Fibroblast of lung (primary cell): ENCODE measurements at places on chromosomes 3 and 15. TPM values are rescaled to one million over a fixed set of nuclear protein-coding genes. Genes with fewer than 3 reads are reported as not detected.

DNA sequence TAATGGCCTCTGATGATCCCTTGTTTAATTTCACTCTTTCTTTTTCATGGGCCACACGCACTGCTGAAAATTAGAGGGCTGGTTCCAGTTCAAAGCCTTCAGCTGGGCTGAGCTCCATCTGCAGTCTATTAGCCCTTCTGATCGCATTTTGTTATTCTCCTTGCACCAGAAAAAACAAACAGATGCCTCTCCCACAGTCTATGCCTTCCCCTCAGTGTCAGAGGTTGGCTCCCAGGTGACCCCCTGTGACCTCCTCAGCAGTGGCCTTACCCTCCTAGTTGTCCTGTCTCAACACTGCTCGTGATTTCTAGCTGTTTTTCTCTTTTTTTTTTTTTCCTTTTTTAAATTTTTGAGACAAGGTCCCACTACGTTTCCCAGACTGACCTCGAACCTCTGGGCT is 77.1 kb upstream of the PRTG start:
- no peak for DNase-seq

DNA sequence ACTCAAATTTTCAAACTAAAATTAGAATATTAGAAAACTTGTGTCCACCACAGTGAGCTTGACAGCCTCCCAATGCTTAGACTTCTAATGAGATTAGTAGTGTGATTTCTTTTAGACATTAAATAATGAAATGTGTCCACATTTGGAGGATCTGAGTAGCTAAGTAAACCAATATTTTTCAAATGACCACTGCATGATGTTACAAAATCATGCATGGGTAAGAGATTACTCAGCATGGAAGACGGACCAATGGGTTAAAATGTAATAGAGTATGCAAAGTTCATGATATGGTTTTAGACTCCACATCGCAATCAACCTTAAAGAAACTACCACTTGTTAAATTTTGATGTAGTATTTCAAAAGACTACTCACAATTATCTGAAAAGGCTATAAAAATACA is 130.6 kb downstream of the IMPG2 start:
- peak; percentile 65 for DNase-seq

DNA sequence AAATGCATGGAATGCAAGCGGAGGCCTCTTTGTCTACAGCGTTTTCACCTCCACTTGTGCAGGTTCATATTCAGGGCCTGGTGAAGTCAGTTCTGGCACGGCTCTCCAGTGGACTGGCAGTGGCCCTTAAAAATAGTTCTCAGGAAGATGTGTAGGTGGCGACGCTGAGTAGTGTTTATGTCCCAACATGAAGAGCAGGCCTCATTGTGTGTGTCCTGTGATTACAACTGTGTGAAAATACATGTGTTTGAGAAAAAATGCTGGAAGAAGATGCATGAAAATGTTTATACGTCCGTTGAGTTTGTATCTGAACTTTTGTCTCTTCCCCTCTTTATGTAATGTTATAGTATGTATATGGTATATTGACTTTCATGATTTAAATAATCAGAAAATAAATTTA is 7.2 kb downstream of the LIPC start:
- peak; percentile 58 for DNase-seq

DNA sequence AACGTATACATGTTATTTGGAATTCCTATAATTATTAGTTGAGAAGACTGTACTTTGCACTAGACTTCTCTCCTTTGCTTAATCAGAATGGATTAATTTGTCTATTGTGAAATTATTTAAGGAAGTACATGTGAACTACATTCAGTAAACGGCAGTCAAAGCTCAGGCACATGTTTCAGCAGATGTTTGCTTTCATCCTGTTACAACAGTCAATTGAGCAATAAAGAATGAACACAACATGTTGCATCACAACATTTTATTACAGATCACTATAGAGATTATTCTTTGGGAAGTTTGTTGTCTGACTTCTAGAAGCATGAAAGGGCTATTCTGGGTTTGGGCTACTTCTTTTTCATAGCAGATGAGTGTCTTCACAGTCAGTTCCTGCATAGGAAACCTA is 39.2 kb downstream of the RAB27A start:
- DNase-seq, result no peak

- no peak for DNase-seq
Measured at GRCh38 chr15:29062626-29063025, 176.9 kb downstream of the APBA2 start.

DNA sequence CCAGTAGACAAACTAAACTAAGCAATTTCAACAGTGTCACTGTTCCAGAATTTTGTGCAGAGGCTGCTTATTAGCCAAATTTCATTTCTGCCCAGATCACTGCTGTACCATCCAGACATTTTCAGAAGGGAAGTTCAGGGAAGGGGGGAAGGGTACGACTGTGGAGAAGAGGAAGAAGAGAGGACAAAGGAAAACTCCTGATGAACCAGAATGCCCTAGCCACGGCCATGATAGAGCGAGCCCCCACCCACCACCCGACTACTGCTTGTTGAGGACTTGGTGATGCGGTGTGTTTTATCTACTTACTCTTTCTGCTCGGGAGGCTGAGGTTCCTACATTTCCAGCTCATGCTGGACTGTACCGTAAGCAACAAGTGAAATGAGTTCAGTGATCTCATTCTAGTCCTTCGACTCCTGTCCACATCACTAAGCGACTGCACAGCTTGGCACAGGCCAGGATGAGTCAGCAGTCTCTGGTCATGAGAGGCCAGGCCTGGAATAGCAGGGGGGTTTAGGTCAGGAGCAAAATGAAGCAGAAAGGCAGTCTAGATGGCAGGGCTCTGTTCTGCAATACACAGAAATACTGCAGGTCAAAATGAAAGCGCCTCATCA is 330.8 kb downstream of the TIGIT start:
- peak; percentile 99 for DNase-seq

DNA sequence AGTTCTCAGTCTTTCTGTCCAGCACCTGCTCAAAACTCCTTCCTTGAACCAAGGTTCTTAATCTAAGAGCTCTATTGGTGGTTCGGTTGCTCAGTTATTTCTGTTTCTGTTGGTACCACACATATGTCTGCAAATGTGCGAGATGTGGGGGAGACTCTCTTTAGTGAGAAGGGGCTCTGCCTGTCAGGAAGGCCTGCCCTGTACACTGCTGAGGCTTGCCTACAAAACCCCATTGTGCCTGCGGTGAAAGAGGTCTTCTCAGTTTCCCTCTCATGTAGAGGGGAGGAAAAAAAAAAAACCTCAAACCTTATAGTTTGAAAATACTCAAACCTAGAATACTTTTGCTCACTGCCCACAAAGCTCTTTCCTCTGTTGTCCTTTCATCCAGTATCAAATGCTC is 142.4 kb downstream of the CLSTN2 start:
- DNase-seq, result no peak

The MYD88 gene
- 10.3 and 12.1 TPM in 2 replicates for total RNA-seq

GRCh38 chr15:41779662-41780157 is 5.4 kb downstream of the MAPKBP1 start:
- no peak for DNase-seq

The GALK2 gene
- total RNA-seq, result 62.4 and 74.5 TPM in 2 replicates

DNA sequence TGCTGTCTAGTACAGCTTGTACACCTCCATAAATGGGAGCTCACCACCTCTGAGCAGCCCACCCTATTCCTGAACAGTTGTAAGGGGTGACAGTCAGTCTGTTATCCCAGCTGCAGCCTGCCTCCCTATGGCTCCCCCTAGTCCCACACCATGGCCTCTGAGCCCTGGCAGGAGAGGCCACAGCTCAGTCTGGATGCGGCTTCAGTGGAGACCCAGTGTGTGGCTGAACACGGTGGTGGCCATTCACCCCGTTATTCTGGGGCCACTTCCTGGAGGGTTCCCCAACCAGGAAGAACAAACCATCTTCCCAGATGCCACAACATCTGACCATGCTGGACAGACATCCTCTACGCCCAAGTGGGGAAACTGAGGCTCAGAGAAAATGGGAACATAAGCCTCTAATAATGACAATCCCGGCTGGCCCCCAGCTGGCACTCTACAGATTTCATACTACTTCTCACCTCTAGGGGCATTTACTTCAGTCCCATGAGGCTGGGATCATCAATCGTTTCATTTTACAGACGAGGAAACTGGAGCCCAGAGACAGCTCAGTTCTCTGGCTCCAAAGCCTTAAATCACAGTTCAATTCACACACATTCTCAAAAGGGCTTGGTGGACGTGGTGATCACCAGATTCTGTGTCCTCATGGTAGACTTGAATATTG is 9.2 kb upstream of the GRIP2 start:
- DNase-seq, result no peak

DNA sequence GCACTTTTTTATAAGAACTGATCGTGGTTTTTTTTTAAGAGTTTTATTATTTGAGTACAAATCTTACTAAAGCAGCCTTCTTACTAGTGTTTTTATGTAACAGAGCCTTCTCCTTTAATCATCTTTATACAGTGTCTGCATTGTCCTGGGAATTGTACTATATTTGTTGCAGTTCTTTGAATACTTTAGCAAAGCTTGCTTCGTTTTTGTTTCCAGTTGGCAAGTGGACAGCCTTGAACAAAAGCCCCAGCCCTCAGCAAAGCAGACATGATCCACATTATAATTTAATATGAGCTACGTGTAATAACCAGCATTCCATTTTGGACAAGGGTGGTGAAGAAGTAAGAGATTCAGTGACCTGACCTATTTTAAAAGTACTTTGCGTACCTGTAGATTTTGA is 112.2 kb upstream of the FLNB start:
- DNase-seq, result no peak

DNA sequence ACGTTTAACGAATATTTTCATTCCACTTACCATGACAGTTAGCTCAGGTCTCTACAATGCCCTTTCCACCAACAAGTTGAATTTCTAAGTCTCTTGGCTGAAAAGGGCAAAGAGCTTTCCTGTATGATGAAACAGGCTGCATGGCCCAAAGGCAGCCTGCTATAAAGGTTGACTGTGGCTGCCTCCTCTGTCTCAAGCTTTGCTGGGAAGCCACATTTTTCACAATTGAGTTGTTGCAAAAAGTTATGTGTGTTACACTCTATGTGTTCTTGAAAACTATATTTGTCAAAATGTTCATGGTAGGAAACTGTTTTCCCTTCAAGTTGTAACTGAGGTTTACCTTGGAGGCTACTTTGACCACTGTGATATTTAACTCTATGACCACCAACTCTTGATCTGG is 49.5 kb downstream of the DZIP1L start:
- no peak for DNase-seq

The KLHL18 gene
- total RNA-seq, result 15.2 and 20.1 TPM in 2 replicates

DNA sequence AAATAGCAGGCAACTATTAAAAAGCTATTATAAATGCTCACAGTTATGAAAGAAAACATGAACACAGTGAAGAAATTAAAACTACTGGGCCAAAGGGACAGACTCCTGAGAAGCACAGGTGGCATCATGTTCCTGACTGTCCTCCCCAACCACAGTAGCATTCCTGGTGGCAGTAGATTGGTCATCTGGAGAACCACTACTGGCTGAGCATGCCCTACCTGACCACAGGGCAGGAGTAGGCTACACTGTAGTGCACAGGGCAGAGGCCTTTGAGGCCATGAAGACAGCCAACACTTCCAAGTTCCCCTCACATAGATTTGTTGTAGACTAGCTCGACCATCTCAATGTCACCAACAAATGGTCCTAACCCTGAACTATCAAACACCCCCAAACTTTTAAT is 49.2 kb downstream of the NBEAL2 start:
- DNase-seq, result no peak

- DNase-seq, result peak; percentile 56
Measured at GRCh38 chr15:48644467-48644826, 1.1 kb downstream of the FBN1 start.

- DNase-seq, result peak; percentile 95
Measured at GRCh38 chr3:126858887-126859286, 124.0 kb upstream of the PLXNA1 start.

- no peak for DNase-seq
Measured at GRCh38 chr3:178901204-178901603, 170.4 kb downstream of the ZMAT3 start.

DNA sequence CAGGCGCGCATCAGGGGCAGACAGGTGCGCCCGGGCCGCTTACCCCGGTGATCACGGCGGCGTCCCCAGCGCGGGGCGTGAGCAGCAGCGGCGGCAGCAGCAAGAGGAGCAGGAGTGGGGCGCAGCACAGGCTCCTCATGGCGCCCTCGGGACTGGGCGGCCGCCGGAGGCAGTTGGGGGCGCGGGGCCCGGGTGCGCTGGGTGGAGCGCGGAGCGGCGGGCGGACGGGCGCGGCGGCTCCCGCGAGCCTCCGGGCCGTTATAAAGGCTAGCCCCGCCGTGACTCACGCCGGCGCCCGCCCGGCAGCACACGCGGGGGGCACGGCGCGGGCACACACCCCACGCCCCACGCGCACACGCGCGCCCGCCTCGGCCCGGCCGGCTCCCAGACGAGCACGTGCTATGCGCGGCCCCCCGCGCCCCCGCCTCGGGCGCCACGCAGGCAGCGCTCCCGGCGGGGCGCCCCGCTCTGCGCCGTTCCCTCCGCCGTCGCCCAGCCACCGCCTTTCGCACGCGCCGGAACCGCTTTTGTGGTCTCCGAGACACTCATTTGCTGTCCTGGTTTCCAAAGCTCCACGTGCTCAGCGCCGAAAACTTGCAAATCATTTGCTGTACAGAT is at the start of gene PROK2:
PROK2 (minus strand) TSS at position 235 of the 618 bp plus-strand sequence; CDS start at position 139, 96 bp downstream.
- no peak for DNase-seq

DNA sequence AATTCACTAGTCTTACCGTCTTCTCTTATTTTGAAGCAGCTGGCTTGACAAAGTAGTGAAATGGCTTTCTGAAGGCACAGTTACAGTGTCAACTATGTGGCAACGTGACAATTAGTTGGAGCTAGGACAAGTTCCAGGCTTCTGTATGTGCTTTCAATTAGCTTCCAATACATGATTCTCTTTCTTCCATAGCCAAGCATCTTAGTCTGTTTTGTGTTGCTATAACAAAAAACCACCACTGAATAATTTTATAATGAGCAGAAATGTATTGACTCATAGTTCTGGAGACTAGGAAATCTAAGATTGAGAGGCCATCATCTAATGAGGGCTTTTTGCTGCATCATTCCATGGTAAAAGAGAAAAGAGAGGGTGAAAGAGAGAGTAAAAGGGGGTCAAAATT is 365.1 kb upstream of the PLSCR5 start:
- no peak for DNase-seq

DNA sequence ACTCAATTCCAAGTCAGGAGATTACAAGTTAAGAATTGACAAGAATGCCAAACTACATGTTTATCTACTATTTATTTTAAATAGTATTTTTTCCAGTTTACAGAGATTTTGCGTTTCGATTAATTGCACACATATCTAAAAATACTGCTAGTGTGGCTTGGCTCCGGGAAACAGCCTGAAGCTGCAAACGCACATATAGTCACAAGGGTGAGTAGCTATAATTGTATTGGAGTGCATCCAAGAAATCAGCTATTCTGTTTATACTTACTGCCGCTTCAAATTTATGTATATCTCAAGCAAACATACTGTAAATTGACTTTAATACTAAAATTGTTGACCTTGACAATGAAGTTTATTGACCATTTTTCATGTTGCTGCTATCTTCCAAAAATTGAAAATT is 77.0 kb upstream of the PLSCR5 start:
- peak; percentile 69 for DNase-seq
